BJ (cell line): ENCODE measurements at places on chromosomes 1 and 21.

GRCh38 chr1:232143315-232143886 lies 486.5 kb downstream of the SIPA1L2 start:
- DNase-seq, result no peak

DNA sequence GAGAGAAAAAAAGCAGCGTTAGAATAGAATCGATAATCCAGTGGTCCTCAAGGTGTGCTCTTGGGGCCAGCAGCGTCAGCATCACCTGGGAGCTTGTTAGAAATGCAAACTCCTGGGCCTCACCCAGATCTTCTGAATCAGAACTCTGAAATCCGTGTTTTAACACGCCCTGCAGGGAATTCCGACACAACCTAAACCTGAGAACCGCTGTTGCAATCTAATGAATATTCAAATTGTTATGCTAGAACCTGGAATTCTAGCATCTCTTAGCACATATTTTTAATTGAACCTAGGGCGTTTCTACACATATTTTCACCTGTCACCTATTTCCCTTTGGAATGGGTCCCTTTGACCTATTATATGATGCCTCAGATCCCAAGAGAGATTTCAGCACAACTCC lies 175.7 kb downstream of the PSMG1 start:
- no peak for DNase-seq

GRCh38 chr1:23081376-23081775 lies 62.1 kb downstream of the KDM1A start:
- no peak for DNase-seq

DNA sequence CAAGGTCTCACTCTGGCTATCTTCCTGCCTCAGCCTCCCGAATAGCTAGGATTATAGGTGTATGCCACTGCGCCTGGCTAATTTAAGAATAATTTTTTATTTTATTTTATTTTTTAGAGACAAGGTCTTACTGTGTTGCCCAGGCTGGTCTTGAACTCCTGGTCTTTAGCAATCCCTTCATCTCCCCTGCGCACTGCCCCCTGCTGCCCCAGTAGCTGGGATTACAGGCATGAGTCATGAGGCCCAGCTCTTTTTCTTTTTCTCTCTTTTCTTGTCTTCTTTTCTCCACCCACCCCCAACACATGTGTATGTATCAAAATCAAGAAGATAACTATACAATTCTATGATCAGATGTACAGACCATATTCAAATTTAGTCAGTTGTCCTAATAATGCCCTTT lies 87.2 kb downstream of the PEX14 start:
- no peak for DNase-seq
